Stimulated activated CD4-positive, alpha-beta T cell treated with anti-CD3 and anti-CD28 coated beads, Interleukin-2, amount 100 ng/mL, for 24 hours (primary cell): ENCODE measurements at places on chromosomes 11 and 22.

- no peak for DNase-seq
Observed at GRCh38 chr22:46250783-46251125, 661 bp upstream of the CDPF1 start.

GRCh38 chr11:75931124-75931523 lies 116.1 kb downstream of the UVRAG start:
- no peak for DNase-seq

DNA sequence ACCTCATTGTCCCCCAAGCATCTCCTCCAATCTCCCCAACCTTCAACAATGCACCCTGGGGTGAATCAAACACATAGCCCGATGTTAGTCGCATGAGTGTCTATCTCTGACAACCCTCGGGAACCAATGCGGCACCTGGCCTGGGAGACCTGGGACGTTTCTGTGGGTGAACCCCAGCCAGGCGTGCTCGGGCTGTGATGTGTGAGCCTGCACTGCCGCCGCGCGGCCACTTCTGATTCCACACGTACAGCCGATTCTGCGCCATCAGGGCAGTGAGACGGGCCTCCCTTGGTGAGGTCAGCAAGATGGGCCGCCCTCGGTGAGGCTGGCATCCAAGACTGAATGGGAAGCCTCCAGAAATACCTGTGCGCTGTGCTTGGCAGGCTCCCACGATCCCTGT lies 5.2 kb upstream of the H19 start:
- no peak for DNase-seq

GRCh38 chr11:90614318-90614717 lies 391.5 kb upstream of the CHORDC1 start:
- no peak for DNase-seq

GRCh38 chr11:90223248-90223585 lies 368 bp upstream of the CHORDC1 start:
- no peak for DNase-seq

DNA sequence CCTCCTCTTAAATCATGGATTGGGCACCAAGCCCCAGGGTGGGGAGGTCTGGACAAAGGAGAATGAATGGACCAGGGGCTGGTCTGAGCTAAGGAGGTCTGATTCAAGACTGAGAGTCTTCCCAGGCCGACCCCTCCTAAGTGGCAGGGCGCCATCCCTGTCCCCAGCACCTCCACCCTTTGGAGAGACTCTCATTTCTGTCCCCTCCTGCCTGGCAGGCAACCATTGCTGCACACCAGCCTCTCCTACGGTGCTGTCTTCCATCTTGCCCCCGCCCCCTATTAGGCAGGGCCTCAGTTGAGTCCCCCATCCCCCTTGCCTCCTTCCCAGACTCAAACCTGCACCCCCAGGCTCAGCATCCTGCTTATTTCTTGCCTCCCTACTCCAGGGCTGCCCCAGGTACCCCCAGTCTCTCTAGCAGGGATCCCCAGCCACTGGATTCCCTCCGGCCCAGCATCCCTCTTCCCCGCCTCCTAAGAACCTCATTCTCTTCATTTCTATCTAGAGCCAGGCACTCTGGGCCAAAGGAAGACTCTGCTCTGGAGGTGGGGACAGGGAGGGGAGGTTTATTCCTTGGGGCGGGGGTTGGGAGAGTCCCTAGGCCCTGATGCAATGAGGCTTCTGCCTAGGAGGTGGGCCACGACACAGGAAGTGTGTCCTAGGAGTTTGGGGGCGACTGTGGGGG lies 1.7 kb upstream of the RCOR2 start:
- DNase-seq: no peak

- no peak for DNase-seq
Observed at GRCh38 chr11:3010521-3011275, 18.6 kb upstream of the NAP1L4 start.

DNA sequence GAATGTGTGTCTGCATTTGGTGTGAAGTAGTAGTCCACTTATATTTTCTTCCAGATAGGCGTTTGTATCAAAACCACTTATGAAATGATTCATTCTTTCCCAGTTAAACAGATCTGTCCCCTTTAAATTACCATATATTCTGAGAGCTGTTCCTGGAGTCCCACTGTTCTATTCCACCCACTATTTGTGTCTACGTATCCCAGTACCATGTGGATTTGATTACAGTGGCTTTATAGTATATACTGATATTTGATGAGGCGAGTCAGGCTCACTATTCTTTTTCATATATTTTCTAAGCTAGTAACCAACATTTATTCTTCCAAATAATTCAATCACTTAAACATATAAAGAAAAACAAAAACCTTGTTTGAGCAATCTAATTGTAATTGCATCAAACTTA lies 81.9 kb upstream of the RASSF10 start:
- no peak for DNase-seq

DNA sequence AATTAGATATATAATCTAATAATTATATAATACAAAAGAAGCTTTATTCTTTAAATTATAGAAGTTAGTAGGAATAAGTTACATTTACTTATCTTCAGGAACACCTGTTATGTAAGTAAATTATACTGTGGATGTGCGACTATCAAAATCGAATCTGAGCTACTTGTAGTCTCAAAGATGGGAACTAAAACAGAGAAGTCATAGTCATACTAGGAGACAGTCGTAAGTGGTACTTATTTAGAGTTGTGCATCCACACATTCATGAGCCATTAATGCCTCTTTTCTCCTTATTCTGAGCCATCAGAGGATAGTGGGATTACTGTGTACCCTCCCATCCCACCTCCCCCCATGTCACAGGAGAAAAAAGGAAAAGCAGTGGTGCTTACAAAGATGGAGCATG lies 114.4 kb downstream of the CADM1 start:
- no peak for DNase-seq

- DNase-seq: no peak
Observed at GRCh38 chr11:107719073-107719472, 7.2 kb upstream of the SLN start.

DNA sequence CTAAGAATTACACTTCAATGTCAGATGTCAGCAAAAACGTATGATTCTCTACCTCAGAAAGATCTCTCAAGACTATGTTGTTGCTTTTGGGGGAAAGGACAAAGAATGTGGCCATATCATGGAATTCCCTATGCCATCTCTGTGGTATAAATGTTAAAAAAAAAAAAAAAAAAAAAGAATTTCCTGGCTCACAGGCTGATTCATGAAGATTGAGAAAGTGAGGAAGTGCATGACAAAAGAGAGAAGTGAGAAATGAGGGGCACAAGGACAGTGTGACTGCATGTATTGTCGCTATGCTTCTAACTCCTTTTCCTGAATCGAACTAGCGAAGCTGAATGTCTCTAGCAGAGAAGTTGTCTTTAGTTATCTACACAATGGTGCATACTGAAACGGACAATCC lies 80.6 kb upstream of the CARD18 start:
- no peak for DNase-seq

DNA sequence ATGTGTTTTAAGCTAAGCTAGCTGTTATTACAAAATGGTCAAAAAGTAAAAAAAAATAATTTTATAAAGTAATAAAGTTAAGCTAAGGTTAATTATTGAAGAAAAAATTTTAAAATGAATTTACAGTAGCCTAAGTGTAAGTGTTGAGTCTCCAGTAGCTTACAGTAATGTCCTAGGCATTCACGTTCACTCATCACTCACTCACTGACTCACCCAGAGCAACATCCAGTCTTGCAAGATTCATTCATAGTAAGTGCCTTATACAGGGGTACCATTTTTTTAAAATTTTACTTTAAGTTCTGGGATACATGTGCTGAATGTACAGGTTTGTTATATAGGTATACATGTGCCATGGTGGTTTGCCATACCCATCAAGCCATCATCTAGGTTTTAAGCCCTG lies 11.6 kb upstream of the OOSP4B start:
- DNase-seq: no peak

DNA sequence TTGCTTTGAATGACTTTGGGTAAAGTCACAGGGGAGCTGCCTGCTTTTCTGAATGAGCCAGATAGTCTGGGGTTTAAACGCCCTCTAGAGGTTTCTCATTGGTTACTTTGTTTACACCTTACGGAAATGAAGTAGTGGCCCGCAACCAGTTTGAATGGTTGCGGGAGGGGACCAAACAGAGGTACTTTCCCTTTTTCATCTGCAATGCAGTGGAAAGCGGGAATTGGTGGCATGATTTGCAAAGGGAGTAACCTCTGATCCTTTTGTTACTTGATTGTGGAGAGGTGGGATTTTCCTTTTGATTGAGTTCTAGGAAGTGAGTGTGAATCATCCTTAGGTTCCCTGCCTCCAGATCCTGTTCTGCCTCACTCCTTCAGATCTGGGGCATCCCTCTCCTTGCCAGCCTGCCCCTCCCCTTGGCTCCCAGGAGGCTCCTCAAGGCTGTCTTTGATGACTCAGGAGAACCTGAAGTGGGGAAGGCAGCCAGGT lies 15.9 kb upstream of the GLYATL1 start:
- no peak for DNase-seq

GRCh38 chr11:44804449-44805437 lies 78.0 kb downstream of the TSPAN18 start:
- no peak for DNase-seq

DNA sequence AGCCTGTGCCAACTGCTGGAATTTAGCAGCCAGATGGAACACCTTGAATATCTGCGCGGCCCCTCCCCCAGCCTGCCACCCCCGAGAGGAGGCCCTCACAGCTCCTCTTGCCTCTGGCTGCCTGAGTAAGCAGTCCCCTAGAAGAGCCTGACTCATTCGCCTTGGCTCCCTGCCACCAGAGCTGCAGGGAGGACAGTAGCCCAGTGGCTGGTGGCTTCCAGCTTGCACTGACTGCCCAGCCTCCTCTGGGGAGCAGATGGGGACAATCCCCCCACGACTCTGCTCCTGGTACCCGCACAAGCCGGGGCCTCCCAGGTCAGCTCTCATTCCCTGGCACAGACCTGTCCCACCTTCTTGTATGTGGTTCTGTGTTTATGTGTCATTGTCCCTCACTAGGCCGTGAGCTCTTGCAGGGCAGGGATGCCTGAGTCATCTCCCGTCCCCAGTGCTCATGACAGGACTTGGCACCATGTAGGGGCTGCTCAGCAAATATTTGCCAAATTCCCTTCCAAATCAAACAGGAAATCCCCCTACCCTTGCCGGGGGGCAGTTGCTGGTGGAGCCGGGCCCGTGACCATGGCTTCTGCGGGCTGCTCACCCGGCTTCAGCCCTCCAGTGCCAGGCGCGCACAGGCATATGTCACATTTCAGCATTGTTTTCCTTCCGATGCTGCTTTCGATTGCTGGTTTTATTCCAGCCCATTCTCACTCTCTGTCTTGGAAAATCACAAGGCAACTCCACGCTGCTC lies 43.6 kb downstream of the CACNG2 start:
- DNase-seq: peak; percentile 33

- no peak for DNase-seq
Observed at GRCh38 chr11:69648679-69649575, 8.0 kb downstream of the CCND1 start.

DNA sequence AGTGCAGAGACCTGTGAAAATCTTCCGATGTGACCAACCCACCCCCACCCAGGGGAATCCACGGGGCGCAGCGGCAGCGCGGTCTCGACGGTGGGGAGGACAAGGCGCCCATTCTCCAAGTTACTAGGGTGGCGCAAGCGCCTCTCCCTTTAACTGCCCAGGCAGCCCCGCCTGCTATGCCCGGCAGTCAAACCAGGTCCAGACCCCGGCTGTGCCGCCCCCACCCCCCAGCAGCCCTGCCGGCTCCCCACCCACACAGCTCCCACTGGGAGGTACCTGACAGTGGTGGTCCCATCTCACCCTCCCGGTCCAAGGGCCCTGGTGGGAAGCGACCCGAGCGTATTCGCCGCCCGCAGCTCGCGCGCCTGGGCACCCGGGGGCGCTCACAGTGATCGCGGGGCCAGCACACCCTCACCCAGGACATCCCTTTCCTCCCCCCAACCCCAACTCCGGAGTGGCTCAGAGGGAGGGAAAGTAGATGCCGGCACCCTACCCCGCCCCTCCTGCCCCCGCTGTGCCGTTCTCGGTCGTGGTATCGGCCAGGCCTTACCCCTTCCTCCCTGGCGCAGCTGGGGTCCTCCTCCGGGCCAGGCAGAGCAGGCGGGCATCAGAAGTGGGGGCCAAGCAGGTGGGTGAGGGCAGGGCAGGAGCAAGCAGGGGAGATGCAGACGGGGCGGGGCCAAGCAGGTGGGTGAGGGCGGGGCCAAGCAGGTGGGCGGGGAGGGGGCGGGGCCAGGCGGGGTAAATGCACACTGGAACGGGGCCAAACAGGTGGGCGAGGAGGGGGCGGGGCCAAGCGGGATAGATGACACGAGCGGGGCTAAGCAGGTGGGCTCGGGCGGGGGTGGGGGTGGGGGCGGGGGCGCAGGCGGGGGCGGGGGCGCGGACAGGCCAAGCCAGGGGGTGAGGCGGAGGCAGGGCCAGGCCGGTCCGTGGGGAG lies at the start of gene TRPM5:
TRPM5 (minus strand) TSS at position 634 of the 940 bp plus-strand sequence. CDS start 21,478 bp downstream, outside the sequence.
- DNase-seq: peak; percentile 82

GRCh38 chr11:84899740-84900139 lies 727.4 kb downstream of the DLG2 start:
- DNase-seq: no peak

DNA sequence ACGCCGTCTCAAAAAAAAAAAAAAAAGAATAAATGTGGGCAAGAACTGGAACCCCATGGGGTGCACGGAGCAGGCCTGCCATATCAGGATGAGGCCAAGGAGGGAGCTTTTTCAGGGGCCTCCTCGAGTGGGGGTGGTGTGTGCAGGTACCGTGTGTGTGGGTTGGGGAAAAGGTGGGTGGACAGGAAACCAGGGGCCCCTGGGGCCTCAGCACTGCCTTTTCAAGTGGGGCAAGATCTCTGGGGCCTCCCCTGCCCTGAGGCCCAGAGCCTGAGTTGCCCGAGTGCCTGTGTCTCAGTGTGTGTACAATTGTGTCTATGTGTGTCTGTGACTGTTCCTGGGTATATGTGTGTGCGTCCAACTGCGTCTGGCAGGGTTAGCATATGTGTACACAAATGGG lies 23.8 kb downstream of the TEF start:
- peak; percentile 45 for DNase-seq

DNA sequence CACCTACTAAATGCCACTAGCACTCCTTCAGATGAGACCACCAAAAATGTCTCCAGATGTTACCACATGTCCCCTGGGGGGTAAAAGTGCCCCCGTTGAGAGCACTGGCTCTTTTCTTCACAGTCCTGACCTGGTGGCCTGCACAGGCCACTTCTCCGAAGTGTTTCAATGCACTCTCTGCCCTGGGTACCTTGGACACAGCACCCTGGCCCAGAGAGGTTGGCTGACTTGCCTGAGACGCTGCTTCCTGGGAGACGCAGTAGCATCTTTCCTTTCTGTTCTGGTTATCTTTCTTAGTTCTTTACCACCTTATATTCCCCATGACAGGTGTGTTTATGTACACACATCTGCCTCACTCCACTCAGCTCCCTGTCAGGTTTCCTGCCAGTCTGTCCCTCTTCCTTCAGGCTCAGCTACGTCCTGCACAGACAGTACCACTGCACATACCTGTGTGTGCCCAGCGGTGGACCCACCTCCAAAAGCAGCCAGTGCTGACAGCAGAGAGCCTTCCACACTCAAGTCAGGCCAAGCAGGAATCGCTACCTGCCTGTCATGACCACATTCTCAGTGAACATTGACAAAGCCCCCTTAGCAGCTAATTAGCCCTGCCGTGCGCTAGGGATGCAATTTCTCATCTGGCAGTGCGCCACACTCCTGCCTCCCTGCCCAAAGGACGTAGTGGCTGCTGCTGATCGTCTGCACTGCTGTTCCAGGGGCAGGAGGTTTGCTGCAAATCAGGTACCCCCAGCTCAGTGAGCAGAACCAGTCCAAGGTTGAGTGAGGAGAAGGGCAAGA lies 39.0 kb downstream of the FAM83F start:
- no peak for DNase-seq
